CD4-positive, alpha-beta T cell treated with Interferon alpha-2 for 1 hour (primary cell): ENCODE measurements at places on chromosomes 5 and 9.

DNA sequence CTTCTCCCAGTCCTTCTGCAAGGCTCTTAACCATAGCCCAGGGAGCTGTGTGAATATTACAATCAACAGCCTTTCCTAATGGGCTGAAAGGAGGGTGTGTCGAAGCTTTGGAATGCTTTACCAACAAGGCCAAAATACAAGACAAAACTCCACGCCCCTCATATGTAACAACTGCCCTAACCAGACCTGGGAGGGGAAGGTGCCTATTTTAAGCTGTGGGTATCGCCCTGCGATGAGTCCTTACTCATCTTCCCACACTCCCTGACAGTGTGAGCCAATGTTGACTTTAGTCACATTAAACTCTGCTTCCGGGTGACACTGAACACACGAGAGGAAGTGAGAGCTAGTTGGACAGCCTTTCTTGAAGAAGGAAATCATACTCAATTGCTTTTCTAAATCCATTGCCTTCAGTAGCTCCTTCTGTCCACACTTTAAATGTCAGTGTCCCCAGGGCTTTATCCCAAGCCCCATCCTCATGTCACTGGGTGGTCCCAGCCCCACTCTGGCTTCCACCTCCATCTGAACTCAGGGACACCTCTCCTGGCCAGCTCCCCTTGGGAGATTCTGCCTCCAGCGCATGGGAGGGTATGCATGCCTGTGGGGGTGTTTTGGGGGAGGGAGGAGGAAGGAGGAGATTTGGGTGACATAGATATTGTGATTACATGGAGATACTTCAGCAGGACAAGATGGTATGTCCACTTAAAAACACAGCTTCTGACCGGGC lies 6.5 kb upstream of the TBC1D9B start:
- no peak for DNase-seq

DNA sequence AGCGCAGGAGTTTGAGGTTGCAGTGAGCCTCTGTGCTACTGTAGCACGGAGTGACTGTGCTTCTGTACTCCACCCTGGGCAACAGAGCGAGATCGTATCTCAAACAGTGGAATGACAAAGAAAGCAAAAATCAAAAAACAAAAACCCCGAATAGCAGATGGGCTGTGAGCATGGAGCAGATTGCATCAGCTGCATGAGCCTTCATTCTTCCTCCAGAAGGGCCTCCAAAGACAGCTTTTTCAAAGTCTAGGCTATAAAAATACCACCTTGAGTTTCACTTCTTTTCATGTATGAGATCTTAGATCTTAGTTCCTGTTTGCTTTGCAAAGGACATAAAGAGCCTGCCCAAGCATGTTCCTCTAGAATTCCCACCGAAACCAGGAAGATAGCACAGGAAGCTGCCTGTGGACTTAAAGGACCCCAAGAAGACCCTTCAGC lies 15.0 kb upstream of the HSPB3 start:
- no peak for DNase-seq

DNA sequence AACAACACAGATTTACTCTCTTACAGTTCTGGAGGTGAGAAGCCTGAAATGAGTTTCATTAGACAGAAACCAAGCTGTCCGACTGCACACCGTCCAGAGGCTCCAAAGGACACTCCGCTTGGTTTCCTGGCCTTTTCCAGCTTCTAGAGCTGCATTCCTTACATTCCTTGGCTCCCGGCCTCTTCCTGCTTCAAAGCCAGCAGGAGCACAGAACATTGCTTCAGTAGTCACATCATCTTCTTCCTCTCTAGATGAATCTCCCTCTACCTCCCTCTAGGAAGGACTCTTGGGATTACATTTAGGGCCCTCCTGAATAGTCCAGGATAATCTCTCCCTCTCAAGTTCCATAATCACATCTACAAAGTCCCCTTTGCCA lies 213.3 kb downstream of the CDK5RAP2 start:
- DNase-seq: no peak

DNA sequence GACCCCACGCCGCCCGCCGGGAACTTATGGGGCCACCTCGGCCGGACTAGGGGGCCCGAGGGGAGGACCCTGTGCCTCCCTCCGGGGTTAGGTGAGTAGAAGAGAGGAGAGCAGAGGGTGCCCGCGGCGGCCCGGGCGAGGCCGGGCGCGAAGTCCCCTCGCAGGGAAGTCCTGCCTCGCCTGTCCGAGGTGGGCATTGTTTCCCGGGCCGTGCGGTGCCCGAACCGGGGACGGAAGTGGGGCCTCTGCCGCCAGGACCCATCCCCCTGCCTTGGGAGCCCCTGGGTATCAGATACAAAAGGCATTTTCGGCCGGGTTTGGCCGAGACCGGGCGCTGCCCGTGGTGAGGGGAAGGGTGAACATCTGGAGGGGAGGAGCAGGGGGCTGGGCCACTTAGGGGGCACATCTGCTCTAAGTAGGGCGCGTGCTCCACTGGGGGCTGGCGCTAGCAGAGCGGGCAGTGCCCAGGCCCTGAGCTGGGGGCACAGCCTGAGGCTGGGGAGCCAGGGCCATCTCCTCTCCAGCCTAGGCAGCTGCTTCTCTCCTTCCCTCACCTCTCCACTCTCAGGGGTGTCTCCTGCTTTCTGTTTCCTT lies 48.2 kb downstream of the DAB2IP start:
- DNase-seq: no peak

- DNase-seq: no peak
Observed at GRCh38 chr5:83026930-83027687, 50.1 kb downstream of the TMEM167A start.

GRCh38 chr9:123645126-123645525 lies 284.8 kb downstream of the DENND1A start:
- DNase-seq: no peak

DNA sequence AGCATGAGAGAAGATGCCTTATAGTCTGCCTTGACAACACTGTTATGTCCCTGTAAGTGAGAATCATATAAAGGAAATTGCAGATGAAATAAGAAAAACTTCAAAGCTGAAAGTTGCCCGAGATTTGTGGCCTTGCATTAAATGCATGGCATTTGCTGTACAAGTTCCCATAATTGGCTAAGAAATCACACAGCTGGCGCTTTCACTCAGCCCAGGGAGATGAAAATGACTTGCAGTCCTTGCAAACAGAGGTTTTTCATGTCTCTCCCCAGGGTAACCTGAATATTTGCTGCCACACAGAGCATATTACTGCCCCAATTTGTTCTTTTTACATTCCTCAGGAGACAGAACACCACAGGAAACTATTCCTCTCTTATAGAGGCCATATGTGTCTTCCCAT lies 174.8 kb downstream of the FAM114A2 start:
- DNase-seq: no peak

DNA sequence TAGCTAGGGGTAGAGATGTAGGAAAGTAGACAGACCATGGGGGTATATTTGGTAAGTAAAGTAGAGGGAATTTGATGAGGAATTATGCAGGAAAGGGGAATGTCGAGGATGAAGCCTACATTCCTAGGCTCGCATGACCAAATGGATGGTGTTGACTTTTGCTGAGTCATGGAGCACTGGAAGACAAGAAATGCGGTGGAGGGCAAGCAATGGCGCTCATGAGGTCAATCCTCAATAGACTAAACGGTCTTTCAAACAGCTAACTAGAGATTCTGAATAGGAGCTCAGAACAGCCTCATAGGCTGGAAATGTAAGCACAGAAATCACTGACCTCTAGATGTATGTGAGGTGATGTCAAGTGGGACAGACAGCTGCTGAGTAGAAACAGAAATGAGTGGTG lies 50.7 kb upstream of the FST start:
- no peak for DNase-seq

DNA sequence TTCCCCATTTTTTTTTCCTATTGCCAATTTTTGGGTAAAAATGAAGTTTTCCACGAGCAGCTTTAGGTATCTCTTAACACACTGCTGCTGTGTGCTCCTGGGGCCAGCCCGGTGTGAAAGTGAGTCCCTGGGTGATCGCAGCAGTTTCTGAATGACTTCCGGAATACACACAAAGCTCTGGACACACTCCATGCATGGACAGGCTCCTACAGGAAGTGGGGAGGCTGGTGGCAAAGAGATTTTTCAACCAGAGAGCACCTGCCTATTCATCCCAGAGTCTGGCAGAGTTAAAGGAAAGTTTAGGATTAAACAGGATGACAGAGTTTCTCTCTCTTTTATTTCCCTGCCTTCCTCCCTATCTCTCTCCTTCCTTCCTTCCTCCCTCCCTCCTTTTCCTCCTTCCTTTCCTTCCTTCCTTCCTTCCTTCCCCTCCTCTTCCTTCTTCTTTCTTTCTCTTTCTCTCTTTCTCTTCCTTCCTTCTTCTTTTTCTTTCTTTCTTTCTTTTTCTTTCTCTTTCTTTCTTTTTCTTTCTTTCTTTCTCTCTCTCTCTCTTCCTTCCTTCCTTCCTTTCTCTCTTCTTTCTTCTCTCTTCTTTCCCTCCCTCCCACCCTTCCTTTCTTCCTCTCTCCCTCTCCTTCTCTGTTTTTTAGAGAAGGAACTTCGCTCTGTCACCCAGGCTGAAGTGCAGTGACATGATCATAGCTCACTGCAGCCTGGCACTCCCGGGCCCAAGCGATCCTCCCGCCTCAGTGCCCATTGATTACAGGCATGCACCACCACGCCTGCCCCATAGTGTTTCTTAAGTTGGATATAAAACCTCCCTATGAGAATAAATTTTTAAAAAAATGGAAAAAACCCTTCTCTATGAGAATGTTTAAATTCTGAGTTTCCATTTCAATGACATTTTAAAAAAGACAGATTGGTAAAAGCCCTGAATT lies 38.7 kb upstream of the UBTD2 start:
- DNase-seq: no peak

- no peak for DNase-seq
Observed at GRCh38 chr9:132481053-132481849, 71.2 kb downstream of the CFAP77 start.

GRCh38 chr5:145499483-145499882 lies 335.7 kb downstream of the PRELID2 start:
- no peak for DNase-seq
